ENCODE measurements at places on chromosomes 5 and 9.

DNA sequence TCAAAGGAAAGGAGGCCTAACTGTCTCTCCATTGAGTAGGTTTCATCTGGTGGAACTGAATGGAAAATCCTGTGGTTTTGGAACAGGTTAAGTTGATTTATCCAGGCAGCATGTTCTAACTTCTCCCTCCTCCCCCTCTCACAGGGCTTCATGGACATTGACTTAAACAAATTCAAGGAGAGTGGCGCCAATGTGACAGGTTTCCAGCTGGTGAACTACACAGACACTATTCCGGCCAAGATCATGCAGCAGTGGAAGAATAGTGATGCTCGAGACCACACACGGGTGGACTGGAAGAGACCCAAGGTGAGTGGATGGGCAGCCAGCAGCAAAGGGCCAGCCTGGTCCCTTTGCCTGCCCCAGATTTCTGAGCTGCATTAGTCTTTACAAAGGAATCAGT is 183.9 kb downstream of the GRIA1 start:
- DNase-seq, result no peak

GRCh38 chr5:136769093-136769492 is 403.7 kb upstream of the TRPC7 start:
- DNase-seq, result no peak

- DNase-seq, result no peak
These were observed 59.1 kb upstream of the SH3GL2 start for GRCh38 chr9:17519761-17520160.

GRCh38 chr5:136191304-136192014 is 1.5 kb downstream of the SMIM32 start:
- no peak for DNase-seq

GRCh38 chr5:140341591-140341990 is 4.8 kb downstream of the HBEGF start:
- DNase-seq, result no peak

GRCh38 chr9:83466877-83467276 is 71.3 kb downstream of the FRMD3 start:
- DNase-seq, result no peak

GRCh38 chr5:159123700-159124099 is 24.0 kb upstream of the EBF1 start:
- DNase-seq, result no peak

DNA sequence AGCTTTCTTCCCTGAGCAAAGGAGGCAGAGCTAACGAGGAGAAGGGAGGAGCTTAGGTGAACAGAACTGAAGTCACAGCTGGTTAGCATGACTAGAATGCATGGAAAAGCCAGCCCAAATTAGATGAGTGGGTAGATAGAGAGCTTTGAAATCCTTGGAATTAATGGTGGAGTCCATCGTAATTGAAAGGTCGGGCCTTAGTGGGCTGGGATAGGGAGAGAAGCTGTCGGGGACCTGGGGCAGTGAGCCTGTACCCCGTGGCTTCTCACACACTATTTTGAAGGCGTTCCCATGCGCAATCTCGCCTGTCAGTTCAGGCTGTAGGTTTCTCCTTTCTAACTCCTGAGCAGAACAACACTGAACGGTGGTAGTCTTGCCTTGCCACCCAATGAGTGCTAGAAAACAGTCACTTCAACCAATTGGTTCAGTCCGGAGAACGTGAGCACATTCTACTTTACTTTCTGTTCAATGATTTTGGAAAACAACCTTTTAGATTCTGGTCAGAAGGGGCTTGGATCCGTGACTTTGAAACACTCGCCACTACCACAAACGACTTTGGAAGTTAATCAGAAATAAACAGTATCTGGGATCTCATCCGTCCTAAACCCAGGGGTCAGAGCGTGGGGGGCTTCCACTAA is 655 bp upstream of the RAI14 start:
- peak; percentile 74 for DNase-seq

GRCh38 chr9:108162664-108163063 is 673.1 kb upstream of the KLF4 start:
- DNase-seq, result no peak

DNA sequence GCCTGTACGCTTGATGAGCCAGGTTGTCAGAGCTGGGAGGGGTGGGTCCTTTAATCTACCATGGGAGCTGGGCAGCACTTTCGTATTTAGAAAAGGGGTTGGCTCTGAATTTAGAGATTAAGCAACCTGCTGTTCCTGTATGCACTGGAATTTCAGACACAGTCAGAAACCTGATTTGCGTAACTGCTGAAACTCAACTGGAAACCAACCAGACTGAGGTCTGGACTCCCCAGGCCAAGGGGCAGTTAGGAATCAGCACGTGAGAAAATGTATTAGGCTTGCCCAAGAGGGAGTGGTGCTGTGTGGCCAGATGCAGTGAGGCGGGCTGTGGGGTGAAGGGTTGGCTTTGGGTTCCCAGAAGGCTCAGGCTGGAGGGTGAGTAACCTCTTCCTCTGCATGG is 235.0 kb downstream of the GOLPH3 start:
- no peak for DNase-seq

GRCh38 chr9:91143162-91143561 is 218.6 kb downstream of the AUH start:
- DNase-seq, result no peak

DNA sequence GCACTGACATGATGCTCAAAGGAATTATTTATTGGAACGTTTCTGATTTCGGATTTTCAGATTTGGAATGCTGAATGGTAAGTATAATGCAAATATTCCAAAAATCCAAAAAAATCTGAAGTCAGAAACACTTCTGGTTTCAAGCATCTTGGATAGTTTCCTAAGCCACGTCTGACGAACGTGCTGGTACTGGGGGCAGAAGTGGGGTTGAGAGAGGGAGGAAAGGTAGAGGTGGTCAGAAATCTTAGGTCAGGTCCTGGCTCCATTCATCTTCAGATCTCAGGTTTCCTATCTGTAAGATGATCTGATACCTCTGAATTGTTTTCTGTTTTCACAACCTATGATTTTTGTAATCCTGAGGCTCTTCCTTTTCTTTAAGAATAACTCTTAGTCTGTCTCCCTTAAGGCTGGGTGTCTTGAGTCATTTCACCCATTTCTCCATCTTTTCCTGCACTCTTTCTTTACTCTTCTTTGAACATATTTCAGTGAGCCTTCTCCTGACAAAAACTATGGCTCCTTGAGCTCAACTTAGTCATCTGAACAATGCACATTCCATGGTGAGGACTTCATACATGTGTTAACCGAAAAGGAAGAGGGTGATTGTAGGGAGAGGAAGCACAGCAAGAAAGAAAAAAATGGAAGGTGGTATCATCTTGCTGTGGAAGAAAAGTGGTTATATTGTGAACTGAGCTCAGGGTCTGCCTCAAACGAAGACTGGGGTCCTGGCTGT is 3.3 kb downstream of the SGCD start:
- no peak for DNase-seq

GRCh38 chr5:52837591-52838001 is 49.9 kb downstream of the ITGA1 start:
- DNase-seq, result no peak

DNA sequence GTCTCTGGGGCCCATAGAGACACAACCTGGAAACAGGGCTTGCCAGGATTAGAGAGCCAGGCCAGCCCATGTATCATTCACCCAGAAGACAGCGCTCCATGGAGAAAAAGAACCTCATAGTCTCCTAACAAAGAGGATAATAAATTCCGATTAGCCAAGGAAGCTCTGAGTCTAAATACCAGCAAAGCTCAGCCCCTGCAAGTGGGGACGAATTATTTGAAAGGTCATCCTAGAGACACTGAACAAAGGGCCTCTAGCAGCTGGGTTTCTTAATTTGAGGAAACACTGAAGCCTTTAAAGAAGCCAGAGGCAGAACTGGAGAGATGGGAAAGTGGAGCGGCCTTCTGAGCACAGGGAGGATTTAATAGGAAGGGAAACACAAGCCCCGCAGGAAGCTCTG is 287.1 kb upstream of the ZNF462 start:
- DNase-seq, result no peak

DNA sequence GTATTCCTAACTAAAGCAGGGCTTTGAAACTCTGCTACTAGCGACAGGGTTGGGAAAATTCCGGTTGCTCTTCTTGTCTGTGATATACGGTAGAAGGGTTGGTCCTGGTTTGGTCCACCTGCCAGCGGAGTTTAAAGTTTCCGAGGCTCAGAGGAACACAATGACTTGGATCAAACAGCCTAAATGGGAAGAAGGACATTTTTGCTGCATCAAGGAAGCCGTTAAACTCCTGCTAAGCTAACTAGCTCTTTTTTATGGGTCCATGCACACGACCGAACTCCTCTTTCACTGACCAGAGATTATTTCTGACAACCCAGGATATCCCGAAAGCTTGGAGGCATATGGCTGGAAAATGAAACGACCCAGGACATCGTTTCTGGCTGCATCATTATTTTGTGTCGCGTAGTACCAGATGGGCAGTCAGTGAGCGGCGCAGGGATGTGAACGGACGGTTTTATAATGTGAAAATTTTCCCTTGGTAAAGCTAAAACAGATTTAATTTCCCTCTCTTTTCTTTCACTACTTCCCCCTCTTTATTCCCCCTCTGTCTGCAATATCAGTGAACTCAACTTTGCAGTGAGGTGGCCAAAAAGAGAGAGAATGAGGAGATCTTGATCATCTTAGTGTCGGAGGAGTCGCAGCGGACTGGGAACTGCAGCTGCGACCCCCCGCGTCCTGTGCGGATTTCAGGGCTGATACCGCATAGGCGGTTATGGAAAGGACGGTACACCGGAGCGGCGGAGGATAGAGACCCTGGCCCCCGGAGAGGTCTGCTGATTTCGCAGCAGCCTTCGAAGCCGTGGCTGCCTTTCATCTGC is at the start of gene LURAP1L:
Gene LURAP1L (plus strand): TSS at position 160 of the 818 bp plus-strand sequence. CDS start 696 bp downstream, outside the sequence.
- DNase-seq, result peak; percentile 72

GRCh38 chr5:88702332-88702731 is 180.7 kb downstream of the MEF2C start:
- DNase-seq, result no peak

- no peak for DNase-seq
These were observed 72.3 kb downstream of the RASA1 start for GRCh38 chr5:87339986-87340385.

DNA sequence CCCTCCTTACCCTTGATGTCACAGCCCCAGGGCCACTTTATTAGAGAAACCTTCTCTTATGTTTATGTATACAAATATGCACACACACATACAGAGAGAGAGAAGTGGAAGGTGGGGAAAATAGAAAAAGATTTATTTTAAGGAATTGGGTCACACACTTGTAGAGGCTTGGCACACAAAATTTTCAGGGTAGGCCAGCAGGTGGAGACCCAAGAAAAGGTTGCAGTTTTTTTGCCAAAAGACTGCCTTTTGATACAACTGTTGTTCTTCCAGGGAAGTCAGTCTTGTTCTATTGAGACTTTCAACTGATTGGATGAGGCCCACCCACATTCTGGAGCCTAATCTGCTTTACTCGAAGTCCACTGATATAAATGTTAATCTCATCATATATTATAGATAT is 131.1 kb upstream of the PPP1R2B start:
- DNase-seq, result no peak

DNA sequence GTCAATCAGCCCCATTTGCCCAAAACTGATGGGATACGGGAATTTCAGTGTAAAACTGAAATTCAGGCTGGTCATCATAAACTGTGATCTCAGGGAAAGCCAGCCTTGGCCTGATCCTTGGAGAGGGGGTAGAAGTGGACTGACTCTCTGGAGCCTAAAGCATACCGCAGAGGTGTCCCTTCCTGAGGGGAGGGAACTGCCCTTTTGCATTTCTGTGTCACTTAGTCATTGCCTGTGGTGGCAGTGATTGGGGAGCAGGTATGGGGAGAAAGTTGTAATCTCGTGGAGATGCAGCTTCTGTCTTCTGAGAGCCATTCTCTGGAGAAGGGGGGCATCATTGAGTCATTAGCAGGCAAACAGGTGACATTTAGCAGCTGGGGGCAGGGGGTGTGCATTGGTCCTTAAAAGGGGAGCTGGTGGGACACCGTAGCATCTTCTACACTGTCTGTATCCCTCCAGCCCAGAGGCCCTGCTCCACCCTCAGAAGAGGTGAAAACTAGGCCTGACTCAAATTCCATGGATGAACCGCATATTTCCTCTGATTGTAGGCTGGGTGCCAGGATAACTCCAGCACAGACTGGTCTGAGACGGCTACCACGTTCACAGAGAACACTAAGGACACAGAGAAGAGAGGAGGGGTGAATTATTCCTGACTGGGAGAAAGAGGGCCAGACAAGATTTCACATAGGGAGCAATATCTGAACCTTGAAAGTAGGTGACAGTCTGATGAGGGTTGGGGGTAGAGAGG is 143.3 kb downstream of the SEC61B start:
- DNase-seq, result no peak

DNA sequence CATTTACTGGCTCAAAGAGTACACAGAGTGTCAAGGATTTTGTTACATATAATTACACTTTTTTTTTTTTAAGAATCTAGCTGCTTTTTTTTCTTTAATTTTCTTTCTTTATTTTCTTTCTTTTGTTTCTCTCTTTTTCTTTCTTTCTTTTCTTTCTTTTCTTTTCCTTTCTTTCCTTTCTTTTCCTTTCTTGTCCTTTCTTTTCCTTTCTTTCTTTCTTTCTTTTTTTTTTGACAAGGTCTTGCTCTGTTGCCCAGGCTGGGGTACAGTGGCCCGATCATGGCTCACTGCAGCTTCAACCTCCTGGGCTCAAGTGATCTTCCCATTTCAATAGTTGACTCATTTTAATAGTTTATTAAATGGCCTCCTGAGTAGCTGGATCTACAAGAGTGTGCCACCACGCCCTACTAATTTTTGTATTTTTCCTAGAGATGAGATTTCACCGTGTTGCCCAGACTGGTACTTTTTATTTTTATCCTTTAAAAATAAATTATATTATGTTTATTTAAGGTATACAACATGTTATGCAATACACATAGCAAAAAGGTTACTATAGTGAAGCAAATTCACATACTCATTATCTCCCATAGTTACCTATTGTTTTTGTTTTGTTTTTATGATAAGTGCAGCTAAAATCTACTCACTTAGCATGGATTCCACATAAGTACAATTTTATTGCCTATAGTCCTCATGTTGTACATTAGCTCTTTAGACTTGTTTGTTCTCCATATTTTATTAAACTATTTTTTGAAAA is 381.5 kb upstream of the KLF4 start:
- DNase-seq, result no peak

- DNase-seq, result no peak
These were observed 334.1 kb downstream of the ZSWIM6 start for GRCh38 chr5:61666064-61666621.

DNA sequence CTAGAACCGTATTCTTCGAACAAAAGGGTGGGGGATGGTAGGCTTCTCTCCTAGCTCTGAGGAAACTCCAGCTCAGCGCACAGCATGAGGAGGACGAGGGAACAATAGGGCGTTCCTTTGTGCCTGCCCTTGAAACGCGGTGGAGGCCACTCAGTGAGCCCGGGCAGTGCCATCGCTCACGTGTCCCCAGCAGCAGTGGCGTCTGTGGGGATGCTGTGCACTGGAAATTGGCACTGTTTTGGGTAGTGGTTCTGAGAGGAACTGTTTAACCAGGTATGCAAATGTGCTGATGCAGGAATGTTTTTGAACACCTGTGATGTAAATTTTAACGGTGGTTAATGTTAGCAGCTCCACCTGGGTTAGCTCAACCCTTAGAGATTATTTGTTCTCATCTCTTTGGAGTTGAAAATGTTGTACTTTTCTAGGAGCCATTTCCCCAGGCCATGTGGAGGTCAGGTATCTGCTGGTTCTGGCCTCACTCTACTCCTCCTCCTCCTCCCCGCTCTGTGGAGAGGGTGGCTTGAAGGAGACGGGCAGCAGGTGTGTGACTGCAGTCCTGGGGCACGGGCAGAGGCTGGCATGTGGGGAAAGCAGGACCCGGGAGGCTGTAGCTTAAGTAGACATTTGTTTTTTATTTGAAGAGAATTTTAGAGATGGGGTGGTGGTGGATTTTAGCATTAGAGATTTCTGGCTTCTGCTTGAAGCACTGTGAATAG is 48.3 kb downstream of the EHMT1 start:
- DNase-seq, result no peak

Data from right renal cortex interstitium (tissue), 3 donors.